ENCODE measurements at places on chromosomes 7 and 10. TPM values are rescaled to one million over a fixed set of nuclear protein-coding genes. Genes with fewer than 3 reads are reported as not detected.

- peak; percentile 21 for DNase-seq
Measured at GRCh38 chr7:112272921-112273561, 66.5 kb downstream of the ZNF277 start.

BAMBI gene
- 5.0 TPM for polyA plus RNA-seq

- DNase-seq = no peak
Measured at GRCh38 chr7:133770863-133771492, 356.2 kb upstream of the LRGUK start.

DNA sequence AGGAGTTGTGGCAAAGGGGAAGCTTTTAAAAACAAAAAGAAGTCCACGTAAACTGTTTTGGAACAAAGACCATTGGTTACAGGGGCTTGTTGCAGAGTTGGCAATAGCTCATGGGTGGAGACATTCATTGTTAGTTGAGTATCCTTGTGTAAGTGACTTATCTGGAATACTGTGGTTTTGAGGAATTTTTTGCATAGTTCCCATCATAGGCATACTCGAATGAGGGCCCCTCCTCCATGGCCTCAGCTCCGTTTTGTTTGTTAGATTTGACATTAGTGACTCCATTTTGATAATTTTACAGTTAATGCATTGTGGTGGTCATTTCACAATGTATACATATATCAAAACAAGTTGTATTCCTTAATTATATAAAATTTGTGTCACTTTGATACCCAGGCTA, 12.8 kb upstream of the SMKR1 start:
- DNase-seq = no peak

DNA sequence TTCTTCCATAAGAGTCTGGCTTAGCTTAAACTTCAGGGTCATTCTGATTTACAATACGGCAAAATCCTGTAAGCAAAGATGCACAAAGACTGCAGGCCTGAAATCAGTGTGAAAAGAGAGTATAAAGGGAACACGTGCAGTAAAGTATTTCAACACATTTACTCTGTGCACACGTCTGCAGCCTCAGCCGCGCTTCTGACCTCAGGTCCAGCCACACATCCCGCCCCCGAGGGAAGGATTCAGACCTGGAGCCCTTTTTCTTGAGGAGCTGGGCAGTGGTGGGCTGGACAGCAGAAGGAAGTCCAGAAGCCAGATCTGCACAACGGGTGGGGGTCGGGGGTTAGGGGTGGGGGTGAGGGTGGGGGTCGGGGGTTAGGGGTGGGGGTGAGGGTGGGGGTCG, 58.9 kb upstream of the FAM20C start:
- DNase-seq = no peak
